ENCODE measurements at places on chromosomes 4 and X. TPM values are rescaled to one million over a fixed set of nuclear protein-coding genes. Genes with fewer than 3 reads are reported as not detected.

ATP8A1 gene
- total RNA-seq, result 13.2 TPM

IQCM gene
- not detected for total RNA-seq

THOC2 gene
- 118 TPM for total RNA-seq

TKTL2 gene
- not detected for total RNA-seq

GATA1 gene
- total RNA-seq, result 1.1 TPM

NUP62CL gene
- 3.0 TPM for total RNA-seq

TECRL gene
- 7.1 TPM for total RNA-seq

HSFX4 gene
- total RNA-seq, result not detected

OCIAD1 gene
- total RNA-seq, result 83.2 TPM

TASL gene
- total RNA-seq, result 1.9 TPM

SPOCK3 gene
- total RNA-seq, result 1.1 TPM

PSAPL1 gene
- total RNA-seq, result 18.6 TPM

SLC30A9 gene
- total RNA-seq, result 36.0 TPM

BEX5 gene
- total RNA-seq, result 1.9 TPM

ZAR1 gene
- 0.20 TPM for total RNA-seq

DRD5 gene
- total RNA-seq, result not detected

SPANXN4 gene
- not detected for total RNA-seq

USP17L27 gene
- not detected for total RNA-seq

CFAP47 gene
- 0.10 TPM for total RNA-seq

ACOT9 gene
- total RNA-seq, result 28.3 TPM

C1QTNF7 gene
- total RNA-seq, result 3.7 TPM

GLOD5 gene
- not detected for total RNA-seq

SULT1B1 gene
- 1.8 TPM for total RNA-seq

KLKB1 gene
- total RNA-seq, result 0.20 TPM

PASD1 gene
- not detected for total RNA-seq

COX7B2 gene
- not detected for total RNA-seq

TMPRSS11A gene
- total RNA-seq, result 0.10 TPM

TCEAL7 gene
- total RNA-seq, result 44.0 TPM

F8A1 gene
- 1.4 TPM for total RNA-seq

NUDT10 gene
- total RNA-seq, result 2.3 TPM

IL13RA1 gene
- total RNA-seq, result 22.5 TPM

CT45A2 gene
- total RNA-seq, result not detected

SPANXB1 gene
- total RNA-seq, result not detected

OTC gene
- not detected for total RNA-seq

DSPP gene
- total RNA-seq, result not detected

VCX3B gene
- not detected for total RNA-seq

XAGE1A gene
- total RNA-seq, result not detected

MAGEE2 gene
- total RNA-seq, result not detected

COL4A5 gene
- total RNA-seq, result 76.4 TPM

TMEM128 gene
- total RNA-seq, result 20.3 TPM

L1CAM gene
- total RNA-seq, result 3.6 TPM

CXCL6 gene
- 0.10 TPM for total RNA-seq

H2BW1 gene
- not detected for total RNA-seq

FAT4 gene
- total RNA-seq, result 77.2 TPM

CXorf49 gene
- total RNA-seq, result not detected

LUZP4 gene
- total RNA-seq, result not detected

RHOXF2B gene
- not detected for total RNA-seq

OSTC gene
- total RNA-seq, result 108 TPM

HUWE1 gene
- 90.4 TPM for total RNA-seq

TMEM35A gene
- total RNA-seq, result 0.79 TPM

MAOB gene
- 2.5 TPM for total RNA-seq

GPR173 gene
- total RNA-seq, result 4.8 TPM

PDE6B gene
- total RNA-seq, result 5.5 TPM

Data from skin of body (tissue), 3 donors.